ENCODE measurements at places on chromosomes 2 and 18.

DNA sequence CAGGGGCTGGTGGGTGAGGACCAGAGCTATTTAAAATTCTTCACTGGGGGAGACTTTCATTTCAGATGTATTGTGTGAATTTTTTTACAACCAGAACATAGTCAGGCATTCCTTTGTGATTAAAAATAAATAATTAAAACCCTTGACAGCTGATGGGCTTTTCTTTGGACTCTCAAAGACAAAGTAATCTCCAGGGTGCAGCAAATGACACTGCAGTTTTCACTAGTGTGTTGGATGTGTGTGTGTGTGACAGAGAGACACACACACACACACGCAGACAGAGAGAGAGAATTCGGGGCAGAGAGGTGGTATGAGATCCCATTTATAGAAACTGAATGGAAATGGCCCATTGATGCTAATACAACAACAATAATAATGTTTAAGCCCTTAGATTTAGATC, 10.3 kb upstream of the GALNT14 start:
- no peak for DNase-seq

- DNase-seq: no peak
Observed at GRCh38 chr2:178084273-178084672, 11.7 kb upstream of the PDE11A start.

DNA sequence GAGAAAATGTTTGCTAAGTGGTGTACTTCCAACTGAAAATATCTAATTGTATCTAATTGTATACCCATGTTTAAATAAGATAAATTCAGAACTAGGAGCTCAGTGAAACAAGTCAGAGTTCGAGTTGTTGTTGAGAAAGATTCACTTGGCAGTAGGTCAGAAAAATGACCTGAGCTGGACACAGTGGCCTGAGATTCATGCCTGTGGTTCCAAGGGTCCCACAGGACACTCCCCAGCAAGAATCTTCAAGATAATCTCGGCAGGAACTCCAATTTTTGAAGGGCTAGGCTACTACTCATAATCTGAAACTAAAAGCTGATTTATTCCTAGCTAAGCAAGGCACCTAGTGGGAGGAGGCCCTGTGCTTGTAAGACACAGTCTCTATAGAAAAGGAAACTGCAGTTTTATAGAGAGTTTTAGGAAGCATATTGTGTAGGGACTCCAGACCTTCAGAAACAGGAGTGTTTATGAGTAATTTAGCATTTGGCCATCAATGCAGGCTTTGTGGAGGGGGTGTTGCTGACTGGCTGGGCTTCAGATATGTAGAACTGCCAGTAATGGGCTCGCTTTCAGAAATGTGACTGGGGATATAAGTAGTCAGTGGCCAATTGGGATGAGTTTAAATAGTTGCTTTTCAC, 43.2 kb downstream of the SP140 start:
- no peak for DNase-seq

DNA sequence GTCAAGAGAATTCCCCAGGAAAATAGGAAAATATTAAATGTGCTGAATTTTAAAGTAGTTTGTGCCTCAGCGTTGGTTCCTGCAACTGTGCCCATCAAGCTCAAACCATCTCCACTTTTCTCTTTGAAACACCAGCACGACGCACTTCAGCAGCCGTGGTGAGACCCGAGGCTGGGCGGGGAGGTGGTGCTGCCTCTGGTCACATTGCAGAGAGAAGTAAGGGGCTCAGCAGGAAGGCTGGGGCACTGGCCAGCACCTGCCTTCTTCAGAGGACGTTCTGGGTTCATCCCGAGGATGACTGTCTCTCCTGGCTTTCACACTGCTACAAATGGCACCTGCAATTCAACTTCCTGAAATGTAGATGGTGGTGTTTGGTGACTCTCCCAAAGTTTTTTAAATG, 323.7 kb upstream of the SALL3 start:
- DNase-seq: no peak

- DNase-seq: no peak
Observed at GRCh38 chr2:84964406-84965191, 6.4 kb upstream of the KCMF1 start.

DNA sequence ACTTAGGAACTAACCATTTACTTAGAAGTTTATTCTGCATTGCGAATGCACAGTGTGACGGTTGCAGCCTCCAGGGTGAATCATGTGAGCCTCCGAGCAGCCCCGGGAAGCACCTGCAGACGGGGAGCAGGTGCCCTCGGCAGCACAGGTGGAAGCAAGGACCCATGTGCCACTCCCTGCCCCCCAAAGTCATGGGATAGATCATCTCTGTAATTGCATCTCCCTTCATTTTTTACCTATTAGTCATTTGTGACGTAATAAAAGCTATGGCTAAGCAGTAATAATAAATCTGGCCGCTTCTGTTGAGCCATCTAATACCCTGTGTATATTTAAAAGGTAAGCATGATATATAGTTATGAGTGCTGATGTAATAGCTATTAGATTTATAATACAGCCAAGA, 97.2 kb downstream of the PTGR3 start:
- DNase-seq: no peak

DNA sequence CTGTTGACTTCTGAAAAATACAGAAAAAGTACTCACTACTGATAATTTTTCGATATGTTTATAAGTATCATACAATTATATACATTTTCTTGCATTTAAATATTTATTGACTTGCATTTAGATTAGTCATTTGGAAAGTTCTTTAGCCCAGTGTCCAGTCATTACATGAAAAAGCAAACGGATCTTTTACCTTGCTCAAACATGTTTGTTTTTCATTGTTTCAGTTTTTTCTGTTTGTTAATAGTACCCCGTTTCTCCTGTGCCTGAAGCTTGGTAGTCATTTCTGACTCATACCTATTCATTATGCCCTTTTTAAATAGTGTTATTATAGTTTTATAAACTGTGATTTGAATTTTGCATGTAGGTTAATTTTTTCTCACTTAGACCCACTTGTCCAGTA, 28.1 kb downstream of the CEP192 start:
- no peak for DNase-seq

DNA sequence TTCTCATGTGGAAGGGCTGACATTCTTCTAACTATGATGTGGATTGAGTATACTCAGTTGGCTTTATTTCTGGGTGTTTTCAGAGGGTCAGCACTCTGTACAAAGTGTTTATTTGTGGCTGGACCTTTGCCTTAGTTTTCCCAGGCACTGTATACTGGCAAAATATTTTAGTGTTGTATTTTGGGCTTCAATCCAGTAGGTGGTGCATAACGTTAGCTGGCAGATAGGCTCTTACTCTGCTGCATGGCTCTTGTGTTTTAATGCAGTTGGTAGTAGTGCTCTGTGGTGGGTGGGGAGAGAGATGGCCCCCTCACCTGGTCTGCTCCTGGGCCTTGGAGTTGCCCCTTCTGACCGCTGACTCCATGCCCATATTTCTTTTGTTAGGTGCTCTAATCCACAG, 75.6 kb upstream of the REG3A start:
- no peak for DNase-seq

GRCh38 chr2:58562276-58562675, 321.2 kb upstream of the FANCL start:
- DNase-seq: peak; percentile 27

DNA sequence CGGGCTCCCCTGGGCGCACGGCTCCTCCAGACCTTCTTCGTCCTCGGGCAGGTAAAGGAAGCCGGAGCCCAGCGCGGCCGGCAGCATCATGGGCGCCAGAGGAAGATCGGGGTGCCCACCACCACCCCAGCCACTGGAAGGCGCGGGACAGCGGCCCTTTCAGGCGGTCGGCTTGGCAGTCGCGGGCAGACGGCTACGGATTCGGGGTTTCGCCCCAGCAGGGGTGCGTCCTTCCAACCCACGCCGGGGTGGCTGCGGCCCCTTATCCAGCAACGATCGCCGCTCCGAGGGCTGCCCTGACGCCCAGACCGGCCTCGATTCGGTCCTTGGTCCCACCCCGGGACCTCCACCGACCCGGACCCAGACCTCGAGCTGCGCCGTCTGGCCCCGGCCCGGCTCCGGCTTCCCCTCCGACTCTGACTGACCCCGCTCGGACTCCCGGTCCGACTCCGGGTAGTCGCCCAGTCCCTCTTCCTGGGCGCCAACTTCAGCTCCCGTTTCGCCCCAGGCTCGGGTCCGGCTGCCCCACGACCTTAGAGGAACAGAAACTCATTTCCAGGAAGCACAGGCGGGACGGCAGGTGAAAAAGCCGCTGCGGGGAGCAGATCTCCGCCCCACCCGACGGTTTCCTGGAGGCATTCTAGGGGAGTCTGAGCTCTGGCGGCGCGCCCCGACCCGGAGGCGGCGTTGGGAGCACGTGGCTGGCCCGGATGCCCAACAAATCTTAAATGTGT, 30.2 kb upstream of the SSB start:
- no peak for DNase-seq

- peak; percentile 36 for DNase-seq
Observed at GRCh38 chr2:152347076-152347475, 12.1 kb downstream of the FMNL2 start.
